ENCODE measurements at places on chromosomes 11 and 22.

DNA sequence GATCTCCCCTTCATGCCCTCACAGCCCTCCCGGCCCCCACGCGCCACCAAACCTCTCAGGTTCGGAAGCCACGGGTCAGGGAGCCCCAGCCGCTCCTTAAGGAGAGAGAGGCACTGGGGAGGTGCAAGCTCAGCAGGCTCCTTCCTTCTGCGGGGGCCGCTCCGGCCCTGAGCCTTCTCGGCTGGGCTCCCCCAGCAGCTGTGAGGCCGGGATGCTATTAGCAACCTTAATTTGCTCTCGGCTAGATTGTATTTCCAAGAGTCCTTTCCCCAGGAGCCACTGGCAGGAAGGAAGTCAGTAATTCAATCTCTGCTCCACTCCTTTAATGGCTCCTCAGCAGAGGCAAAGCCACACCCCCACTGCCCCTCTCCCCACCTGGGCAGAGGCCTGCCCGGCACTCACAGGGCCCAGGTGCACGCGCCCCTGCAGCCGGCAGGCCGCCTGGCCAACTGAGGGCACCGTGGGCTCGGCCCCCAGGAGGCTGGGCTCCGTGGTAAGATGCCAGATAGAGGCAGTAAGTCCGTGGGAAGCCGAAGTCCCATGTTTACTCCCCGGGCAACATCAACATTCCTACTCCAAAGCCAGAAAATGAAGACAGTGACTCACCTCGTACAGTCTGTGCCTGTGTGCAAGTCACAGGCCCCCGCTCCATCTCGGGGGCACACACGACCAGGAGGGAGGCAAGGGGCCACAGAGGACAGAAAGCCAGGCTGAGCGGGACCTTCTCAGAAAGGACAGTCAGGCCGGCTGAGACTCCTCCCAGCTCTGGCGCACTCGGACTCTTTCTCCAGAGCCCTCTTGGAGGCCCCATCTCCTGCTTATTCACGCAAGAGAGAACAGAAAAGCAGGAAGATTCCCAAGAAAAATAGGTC, 5.2 kb downstream of the IGSF9B start:
- no peak for DNase-seq

DNA sequence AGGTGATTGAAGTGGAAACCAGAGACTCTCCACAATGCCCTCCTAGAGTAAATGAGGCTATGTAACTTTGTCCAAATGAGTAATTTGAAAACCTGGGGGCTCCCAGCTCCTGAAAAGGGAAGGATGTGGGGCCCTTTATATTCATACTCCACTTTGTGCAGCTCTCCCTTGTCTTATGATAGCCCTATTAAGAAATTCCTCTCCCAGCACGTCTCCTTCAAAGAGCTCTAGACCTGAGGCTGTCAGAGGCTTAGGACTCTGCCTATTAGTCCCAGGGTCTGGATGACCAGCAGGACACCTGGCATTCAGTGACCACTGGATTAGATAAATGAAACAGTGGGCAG, 2.1 kb downstream of the SLC43A1 start:
- DNase-seq: no peak

DNA sequence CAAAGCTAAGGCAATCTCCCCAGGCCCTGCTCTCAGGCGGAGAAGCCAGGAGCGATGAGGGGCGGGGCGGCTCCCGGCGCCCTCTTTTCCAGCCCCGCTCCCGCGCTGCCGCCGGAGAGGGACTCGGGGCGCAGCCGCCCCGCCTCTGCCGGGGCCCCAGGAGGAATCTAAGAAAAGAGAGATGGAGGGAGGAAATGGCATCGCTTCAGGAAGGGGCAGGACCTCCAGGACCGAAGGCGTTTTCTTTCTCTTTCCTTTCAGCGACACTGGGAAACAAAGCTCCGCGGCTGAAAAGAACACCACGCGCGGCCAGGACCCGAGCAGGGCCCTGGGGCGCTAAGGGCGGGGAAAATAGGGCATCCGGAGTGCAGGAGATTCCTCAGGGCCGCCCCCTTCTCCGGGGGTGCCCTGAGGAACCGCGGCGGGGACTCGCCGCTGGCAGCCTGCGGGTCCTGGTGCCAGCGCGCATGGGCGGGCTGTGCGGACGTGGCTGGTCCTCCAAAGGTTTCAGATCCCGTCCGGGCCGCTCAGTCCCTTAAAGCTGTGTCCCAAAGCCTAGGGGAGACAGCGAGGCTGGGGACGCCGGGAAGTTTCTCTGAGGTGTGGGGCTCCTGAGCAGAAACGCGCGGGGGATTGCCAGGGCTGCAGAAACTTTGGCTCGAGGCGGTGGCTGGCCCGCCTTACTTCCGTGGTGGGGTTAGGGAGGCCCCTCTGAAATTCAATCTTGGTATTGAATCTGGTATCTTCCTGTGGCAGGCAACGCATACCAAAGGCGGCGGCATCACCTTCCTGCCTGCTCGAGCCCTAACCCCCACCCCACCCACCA, 2.8 kb upstream of the BSX start:
- DNase-seq: no peak

GRCh38 chr11:111845276-111846028, 25.9 kb downstream of the ALG9 start:
- DNase-seq: no peak

DNA sequence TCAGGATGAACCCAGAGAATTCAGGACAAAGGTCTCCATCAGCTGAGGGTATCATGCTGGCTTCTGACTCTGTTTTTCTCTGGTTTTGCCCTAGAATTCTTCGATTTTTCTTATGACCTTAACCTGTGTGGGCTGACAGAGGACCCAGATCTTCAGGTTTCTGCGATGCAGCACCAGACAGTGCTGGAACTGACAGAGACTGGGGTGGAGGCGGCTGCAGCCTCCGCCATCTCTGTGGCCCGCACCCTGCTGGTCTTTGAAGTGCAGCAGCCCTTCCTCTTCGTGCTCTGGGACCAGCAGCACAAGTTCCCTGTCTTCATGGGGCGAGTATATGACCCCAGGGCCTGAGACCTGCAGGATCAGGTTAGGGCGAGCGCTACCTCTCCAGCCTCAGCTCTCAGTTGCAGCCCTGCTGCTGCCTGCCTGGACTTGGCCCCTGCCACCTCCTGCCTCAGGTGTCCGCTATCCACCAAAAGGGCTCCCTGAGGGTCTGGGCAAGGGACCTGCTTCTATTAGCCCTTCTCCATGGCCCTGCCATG, 16.8 kb downstream of the SERPING1 start:
- DNase-seq: no peak

DNA sequence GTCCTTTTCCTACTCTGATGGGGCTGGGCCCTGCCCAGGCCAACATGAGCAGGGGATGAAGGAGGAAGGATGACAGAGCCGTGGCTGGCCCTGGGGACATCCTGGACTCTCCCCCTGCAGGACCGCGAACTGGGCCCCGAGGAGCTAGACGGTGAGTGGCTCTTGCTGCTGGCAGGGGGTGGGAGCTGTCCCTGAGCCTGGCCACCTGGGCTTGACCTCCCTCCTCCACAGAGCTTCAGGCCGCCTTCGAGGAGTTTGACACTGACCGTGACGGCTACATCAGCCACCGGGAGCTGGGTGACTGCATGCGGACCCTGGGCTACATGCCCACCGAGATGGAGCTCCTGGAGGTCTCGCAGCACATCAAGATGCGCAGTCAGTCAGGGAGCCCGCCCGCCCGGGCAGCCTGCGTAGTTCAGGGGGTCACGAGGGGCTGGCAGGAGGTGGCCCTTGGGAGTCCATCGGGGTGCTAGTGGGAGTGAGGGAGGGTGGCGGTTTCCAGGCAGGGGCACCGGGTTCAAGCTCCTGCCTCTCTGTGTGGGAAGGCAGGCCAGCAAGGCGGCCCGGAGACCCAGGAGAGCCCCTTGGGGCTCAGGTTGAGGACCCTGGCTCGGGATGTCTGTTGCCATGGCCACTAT, 1.0 kb downstream of the CABP4 start:
- DNase-seq: no peak

GRCh38 chr22:31155422-31155821, 4.6 kb upstream of the RNF185 start:
- DNase-seq: no peak

DNA sequence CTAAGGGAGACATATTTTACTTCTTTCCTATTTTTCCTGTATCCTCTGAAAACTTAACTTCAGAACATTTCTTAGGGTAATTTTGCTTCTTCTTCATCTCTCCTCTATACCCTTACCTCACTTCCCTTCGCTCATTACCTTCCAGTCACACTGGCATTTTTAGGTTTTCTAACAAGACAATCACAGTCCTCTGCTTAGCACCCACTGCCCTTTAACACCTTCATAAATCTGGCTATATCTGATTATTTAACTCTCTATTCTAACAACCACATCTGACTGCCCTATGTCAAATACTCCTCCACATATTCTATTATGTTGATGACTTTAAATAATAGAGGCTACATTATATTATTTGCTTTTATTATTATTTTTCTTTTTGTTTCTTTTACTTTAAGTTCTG, 1058.0 kb upstream of the CNTN5 start:
- DNase-seq: no peak

DNA sequence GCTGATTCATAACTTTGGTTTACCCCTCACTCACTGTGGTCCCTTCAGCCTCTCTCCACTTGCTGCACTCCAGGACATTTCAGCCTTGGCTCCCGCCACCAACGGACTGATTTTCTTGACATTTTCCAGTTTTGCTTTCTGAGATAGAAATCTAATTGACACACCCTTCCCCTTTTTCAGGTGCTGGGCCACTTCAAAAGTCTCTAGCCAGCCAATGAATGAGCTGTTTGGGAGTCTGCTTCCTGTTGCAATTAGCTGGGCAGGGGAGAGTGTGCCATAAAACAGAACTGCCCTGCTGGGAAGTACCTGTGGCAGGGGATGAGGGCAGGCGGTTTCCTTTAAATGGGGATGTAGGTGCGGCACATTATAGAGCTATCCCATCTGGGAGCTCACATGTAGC, 21.1 kb upstream of the PLET1 start:
- no peak for DNase-seq

DNA sequence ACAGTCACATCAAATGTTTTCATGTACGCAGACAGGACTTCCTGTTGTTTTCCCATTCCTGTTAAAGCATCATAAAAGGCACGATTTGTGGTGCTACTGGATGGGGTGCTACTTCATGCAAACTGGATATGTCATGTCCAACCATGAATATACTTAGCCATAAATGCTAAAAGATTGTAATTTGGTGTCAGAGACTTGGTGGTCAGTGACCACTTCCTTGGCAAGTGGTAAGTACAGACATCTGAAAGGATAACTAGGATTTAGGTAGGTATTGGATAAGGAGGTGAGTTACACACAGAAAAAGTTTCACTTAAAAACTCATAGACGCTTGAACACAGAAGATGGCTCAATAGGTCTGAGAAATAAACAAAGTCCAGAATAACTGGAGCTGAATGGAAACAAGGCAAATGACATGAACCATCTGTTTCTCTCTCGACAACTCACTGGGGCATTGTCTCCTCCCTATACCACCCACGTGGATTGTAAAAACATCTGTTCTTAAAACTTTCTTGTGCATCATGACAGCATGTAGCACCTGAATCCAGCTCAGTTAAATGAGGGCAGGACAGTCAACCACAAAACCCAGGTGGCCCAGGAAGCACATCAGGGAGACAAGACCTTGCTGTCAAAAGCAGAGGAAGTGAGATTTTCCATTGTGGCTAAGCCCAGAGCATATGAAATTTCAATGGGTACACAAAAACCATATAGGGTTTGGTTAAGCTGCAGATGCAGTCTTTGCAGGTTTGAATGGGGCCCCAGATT, 22.1 kb upstream of the IGLL5 start:
- peak; percentile 46 for DNase-seq

DNA sequence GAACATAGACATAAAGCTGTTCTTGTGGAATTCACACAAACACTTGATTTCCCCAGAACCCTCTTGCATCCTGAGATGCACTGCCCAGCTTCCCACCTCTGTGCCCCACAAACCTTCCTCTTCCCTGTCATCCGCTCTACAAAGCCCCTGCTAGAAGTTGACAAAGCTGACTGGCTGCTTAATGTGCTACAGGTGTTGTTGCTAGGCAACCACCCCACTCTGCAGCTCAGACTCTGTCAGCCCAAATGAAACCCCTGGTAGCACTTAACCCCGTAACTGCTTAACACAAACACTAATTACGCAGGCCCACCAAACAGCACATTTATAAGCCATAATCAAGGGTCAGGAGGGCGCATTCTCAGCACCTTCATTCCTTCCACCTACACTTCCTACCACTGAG, 172.0 kb upstream of the CADM1 start:
- no peak for DNase-seq

DNA sequence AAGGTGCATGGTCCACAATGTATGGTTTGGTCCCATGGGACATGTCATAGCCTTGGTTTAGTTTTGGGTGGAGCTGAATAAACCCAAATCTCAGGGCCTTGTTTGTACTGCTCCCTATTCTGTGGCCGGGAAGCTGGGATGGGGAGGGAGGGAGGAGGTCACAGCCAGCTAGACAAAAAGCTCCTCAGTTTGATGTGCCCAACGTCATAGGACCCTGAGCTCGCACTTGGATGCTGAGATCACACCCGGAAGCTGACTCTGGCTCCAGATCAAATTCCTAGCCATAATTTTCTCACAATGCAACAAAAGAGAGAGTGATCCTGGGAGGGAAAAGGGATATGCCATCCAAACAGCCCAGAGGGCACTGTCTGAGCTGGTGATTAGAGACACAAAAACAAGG, 1.5 kb downstream of the HSPB2 start:
- no peak for DNase-seq

- DNase-seq: no peak
Measured at GRCh38 chr11:115527534-115528125, 23.4 kb upstream of the CADM1 start.

Measured in stimulated activated CD8-positive, alpha-beta memory T cell treated with anti-CD3 and anti-CD28 coated beads, Interleukin-7, amount 100 ng/mL, for 48 hours (primary cell).